ENCODE measurements at places on chromosomes 2 and 18.

GRCh38 chr2:95346738-95347671 lies 49.9 kb downstream of the KCNIP3 start:
- DNase-seq = peak; percentile 16

DNA sequence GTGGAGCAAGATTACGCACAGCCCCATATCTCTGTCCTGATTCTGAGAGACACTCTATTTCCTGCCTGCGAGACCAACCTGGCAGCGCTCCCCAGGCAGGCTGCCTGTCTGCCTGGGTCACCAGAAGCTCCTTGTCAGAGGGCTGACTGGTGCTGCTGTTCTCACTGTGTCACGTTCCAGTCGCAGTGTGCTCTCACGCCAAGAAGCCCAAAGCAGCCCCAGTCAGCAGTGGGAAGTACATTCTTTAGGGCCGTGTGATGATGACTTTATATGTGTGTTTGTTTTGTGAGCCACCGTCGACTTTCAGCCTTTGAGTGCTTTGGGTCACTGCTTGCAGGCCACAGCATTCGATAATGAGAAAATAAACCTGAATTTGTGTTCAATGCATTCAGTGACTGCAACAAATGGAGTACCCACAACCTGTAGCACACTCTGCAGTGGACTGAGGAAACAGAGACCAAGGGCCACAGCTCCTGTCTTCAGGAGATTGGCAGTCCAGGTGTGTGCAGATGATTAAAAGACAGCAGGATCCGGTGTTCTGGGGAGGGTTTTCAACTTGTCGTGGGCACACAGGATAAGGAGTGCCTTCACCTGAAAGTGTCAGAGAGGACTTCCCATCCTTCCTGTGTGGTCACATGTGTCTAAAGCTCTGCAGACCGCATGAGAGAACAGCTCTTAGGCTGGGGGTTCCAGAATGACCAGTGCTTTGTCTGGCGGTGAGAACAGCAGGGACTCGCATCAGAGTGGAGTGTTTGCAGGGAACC lies 4.8 kb downstream of the TNFRSF11A start:
- peak; percentile 90 for DNase-seq

DNA sequence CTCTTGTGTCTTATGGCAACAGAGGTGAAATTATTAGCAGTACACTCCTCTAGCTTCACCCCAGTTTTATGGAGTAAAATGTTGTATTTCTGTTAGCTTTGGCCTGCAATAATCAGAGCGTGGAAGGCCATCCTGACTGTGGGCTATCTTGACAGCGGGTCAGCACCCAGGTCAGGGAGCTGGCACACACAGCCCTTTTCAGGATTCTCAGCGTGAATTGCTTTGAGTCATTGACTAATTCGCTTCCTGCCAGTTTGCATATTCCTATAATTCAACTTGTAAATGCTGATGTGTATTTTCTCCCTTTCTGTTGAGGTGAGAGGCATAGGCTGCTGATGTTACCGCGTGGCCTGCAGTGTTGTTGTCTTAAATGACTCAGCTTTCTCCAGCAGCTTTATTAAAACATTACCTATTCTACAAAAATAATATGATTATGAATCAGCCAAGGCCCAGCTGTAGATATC lies 109.6 kb upstream of the EML6 start:
- DNase-seq = peak; percentile 92

- DNase-seq = peak; percentile 92
Measured at GRCh38 chr2:158099716-158100115, 2.0 kb upstream of the UPP2 start.

GRCh38 chr2:152658221-152658620 lies 59.0 kb downstream of the PRPF40A start:
- DNase-seq = no peak

GRCh38 chr2:223036790-223037444 lies 15.1 kb upstream of the KCNE4 start:
- DNase-seq = no peak

DNA sequence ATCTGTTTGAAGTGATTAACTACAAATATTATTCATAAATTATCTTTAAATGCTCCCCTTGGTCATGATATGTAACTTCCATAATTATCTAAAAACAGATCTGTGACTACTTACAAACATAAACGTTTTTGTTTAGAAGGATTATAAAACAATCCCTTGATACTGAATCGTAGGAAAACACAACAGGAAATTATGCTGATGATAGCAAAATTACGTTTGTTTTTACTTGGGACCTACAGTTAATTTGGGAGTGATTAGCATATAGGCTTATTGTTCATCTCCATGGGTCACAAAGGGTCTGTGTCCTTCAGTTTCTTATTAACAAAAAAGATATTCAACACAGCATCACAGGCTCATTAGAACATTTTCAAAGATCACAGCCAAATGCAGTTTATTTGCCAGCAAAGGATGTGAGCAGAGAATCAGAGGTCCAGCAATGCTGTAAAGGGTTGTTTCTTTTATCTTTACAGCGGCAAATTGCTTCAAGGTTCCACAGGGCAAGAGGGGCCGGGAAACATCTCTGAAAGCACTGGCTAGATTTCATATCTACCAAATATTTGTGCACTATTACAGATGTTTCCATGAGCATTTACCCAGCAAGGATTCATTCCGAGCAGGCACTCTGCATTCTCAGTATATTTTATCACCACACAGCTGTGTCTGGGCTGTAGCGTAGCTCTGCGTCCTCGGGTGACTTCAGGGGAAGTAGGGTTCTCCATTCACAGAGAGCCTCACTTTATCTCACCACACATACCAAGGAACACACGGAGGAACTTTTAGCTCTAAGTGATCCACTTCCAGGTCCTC lies 4.1 kb downstream of the CCDC195 start:
- DNase-seq = no peak

- DNase-seq = no peak
Measured at GRCh38 chr18:8795586-8796325, 90.4 kb downstream of the MTCL1 start.

- DNase-seq = no peak
Measured at GRCh38 chr2:37707393-37707792, 36.0 kb upstream of the CDC42EP3 start.

DNA sequence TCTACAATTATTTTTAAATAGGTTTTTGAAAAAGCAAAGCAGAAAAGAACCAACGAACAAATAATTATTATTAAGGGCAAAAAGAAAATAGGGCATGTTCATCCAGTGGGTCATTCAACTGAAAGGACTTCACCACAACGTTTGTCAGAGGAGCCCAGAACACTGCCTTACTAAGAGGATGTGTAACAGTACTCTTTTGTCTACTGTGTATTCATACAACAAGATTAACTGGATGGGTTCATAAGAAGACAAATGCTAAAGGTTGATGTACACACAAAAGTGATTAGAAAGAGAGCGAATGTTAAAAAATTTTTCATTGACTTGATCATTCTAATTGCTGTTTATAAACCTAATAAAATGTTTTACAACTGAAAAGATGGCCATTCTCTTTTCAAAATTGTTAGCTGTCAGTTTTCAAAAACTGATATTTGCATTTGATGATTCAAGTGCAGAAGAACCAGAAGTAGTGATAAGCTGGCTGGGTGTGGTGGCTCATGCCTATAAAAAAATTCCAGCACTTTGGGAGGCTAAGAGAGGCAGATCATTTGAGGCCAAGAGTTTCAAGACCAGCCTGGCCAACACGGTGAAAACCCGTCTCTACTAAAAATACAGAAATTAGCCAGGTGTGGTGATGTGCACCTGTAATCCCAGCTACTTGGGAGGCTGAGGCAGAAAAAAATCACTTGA lies 33.1 kb downstream of the MGAT4A start:
- no peak for DNase-seq

GRCh38 chr2:241546771-241547498 lies 11.6 kb upstream of the BOK start:
- peak; percentile 96 for DNase-seq

DNA sequence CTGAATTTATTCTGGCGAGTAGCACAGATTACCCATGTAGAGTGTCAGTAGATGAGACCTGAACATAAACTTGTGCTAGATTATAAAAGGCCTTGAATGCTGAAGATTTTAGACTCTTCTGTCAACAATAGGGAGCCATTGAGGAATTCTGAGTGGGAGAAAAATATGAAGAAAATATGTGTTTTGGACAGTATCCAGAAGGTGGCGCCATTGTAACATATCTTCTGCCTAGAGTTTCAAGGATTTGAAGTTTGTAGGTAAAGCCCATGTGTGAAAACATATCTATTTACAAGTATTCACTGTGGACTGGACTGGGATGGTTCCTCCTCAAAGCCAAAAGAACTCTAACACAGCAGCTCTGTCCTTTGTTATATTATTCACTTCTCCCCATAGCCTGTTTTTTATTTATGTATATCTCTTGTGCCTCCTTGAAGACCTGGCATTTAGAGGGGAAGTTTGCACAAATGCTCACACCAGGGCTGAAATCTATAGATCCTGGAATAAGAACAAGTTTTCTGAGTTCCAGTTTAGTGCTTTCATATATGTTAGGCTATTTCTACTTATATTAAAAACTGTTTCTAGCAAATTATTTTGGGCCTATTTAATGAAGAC lies 124.9 kb downstream of the RDH14 start:
- DNase-seq = peak; percentile 67

- no peak for DNase-seq
Measured at GRCh38 chr2:46368401-46368800, 71.2 kb downstream of the EPAS1 start.

DNA sequence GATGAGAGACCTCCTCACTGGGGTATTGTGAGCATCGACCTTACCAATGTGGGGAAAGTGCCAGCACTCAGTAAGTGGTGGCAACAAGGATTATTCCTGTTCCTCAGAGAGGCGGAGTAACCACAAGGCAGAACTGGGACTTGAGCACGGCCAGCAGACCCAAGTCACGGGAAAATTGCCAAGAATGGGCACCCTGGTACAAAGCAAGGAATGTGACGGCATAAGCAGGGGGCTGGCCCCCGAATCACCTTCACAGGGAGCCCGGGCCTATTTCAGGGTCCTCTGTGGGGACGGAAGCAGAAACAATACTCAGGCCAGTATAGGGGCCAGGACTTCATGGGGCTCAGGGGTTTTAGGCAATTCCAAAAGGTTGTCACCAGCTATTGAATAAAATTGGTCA lies 25.4 kb downstream of the CENPA start:
- DNase-seq = no peak

GRCh38 chr2:240964704-240965295 lies 33.6 kb upstream of the SNED1 start:
- no peak for DNase-seq

- peak; percentile 67 for DNase-seq
Measured at GRCh38 chr2:20421988-20422370, 24.9 kb upstream of the RHOB start.

GRCh38 chr18:47788621-47789020 lies 141.8 kb downstream of the SMAD2 start:
- no peak for DNase-seq

GRCh38 chr2:232260075-232260474 lies 118.5 kb upstream of the ALPP start:
- peak; percentile 95 for DNase-seq

GRCh38 chr18:21242141-21242779 lies at the start of gene GREB1L:
GREB1L (plus strand) TSS chr18:21242232; CDS start chr18:21383519, 141,287 bp downstream.
- peak; percentile 77 for DNase-seq

- DNase-seq = peak; percentile 28
Measured at GRCh38 chr2:38514603-38515154, 88.0 kb downstream of the HNRNPLL start.

DNA sequence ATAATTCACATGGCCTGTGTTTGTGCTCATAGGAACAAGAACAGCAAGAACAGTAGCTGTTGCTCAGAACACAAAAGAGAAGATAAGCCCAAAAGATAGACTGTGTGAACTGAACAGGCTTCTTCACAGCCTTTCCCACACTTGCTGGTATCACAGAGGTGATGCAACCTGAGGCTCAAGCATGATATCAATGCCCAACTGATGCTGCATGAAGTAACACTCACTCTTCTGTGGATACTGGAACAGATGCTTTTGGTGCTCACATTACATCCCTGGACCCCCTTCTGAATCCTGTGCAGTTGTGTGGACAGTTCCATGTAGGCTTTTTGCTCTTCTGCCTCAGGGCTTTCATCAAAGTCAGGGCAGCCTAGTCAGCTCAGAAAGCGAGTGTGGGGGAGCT lies 88.4 kb upstream of the RND3 start:
- DNase-seq = no peak

DNA sequence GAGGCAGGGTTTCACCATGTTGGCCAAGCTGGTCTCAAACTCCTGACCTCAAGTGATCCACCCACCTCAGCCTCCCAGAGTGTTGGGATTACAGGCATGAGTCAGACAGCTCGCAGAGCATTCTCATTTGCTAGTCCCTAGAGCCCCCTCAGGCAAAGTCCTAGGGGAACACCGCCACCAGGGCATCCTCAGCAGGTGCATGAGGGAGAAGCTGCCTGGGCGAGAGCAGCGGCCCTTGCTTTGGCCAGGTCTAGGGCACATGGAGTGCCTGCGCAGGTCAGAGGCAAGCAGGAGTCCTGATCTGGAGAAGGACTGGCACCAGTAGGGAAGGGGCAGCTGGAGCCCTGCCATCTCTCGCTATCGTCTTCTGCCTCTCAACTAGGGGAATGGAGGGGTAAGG lies 32.4 kb downstream of the NGEF start:
- peak; percentile 41 for DNase-seq

- peak; percentile 75 for DNase-seq
Measured at GRCh38 chr2:120867290-120868241, 131.9 kb downstream of the GLI2 start.

- no peak for DNase-seq
Measured at GRCh38 chr2:240195316-240195861, 54.9 kb upstream of the OTOS start.

GRCh38 chr18:80238651-80239260 lies 8.6 kb downstream of the PARD6G start:
- no peak for DNase-seq

DNA sequence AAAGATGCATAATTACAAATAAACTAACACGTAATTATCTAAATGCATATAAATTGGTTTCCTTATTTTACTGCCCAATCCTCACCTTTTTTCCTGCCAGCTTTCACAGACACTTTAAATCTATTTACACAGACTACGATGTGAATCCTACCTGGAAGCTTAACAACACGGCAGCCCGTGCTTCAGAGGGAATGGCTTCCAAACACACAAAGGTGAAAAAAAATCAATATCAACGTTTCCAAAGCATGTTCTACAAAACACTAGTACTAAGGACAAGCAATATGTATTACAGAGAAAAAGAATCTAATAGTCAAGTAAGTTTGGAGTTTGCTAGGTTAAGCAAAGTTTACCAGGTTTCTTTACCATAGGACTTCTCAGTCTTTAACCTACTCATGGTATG lies 4.4 kb downstream of the MAP4K3 start:
- DNase-seq = no peak

DNA sequence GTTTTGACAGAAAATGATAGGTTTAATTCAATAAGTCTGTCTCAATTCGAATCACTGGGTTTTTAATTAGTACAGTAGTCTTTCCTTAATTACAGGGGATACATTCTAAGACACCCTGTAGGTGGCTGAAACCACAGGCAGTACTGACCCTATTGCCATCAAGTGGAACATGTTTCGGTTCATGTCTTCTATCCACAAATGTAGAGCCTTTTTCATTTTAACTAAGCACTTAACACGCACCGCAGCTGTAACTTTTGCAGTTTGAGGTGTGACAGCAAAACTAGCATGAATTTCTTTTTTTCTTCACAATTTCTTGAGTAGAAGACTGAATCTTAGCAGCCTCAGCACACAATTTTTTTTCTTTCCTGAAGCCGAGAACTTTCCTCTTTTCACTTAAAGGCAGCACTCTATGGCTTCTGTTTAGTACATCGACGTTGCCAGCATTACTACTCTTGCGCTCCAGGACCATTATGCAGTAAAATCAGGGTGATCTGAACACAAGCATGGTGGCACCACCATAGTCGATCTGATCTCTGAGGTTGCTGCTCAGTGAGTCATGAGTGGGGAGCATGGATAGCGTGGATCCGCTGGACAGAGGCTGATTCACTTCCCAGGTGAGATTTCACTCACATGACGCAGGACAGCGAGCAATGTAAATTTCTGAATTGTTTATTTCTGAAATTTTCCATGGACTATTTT lies 805.1 kb downstream of the RNF144A start:
- no peak for DNase-seq

Data from kidney tubule cell (primary cell).